ENCODE measurements at places on chromosomes 3 and 15.

- no peak for DNase-seq
Observed at GRCh38 chr15:73626072-73626471, 7.1 kb downstream of the NPTN start.

- DNase-seq: no peak
Observed at GRCh38 chr3:15310491-15311370, 21.7 kb downstream of the SH3BP5 start.

GRCh38 chr15:72923289-72923688 is 129.0 kb upstream of the NEO1 start:
- DNase-seq: no peak

DNA sequence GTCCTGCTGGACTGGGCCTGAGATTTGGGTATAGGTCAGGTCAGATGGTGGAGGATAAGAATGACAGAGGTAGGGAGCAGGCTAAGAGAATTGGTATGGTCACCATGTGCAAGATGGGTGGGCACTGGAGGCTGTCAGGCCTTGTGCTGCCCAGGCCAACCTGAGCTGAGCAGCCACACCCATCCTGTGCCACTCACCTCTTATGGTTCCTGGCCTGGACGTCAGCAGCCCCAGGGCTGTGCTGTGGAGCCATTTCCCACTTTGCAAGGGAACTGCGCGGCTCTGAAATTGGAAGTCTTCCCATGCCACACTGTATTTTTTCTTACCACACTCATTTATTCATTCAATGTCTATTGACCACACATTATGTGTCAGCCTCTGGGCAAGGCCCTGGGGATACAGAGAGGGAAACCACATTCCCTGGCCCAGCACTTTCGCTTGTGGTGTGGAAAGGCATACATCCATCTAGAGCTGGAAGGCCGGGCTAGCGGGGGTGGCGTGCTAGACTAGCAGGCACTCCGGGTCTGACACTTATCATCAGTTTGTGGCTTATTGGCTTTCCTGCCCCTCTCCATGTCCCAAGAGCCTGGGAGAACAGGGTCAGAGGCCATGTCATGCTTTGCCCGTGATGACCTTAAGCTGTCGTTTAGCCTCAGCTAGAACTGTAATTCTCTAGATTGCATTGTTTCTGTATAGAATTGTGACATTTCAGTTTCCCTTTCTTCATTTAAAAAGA is 51.1 kb upstream of the POLG start:
- no peak for DNase-seq

- no peak for DNase-seq
Observed at GRCh38 chr15:40714144-40714543, 19.2 kb downstream of the RAD51 start.
